ENCODE measurements at places on chromosomes 11 and 22. TPM values are rescaled to one million over a fixed set of nuclear protein-coding genes. Genes with fewer than 3 reads are reported as not detected.

The GGTLC3 gene
- not detected for total RNA-seq

The MYRF gene
- 0.17 TPM for total RNA-seq

The TRIM48 gene
- not detected for total RNA-seq

The AMOTL1 gene
- 63.7 TPM for total RNA-seq

The TMEM121B gene
- total RNA-seq = under 0.01 TPM

The PAAF1 gene
- 9.2 TPM for total RNA-seq

The MIF gene
- total RNA-seq = 168 TPM

The SCUBE2 gene
- 1.8 TPM for total RNA-seq

The MS4A4A gene
- not detected for total RNA-seq

The USH1C gene
- total RNA-seq = not detected

The GSTT2B gene
- 9.9 TPM for total RNA-seq

The LDLRAD3 gene
- total RNA-seq = 4.9 TPM

The TENM4 gene
- 48.4 TPM for total RNA-seq

The PTPRJ gene
- 3.9 TPM for total RNA-seq

The OVOL1 gene
- not detected for total RNA-seq

The HMOX1 gene
- total RNA-seq = 243 TPM

The CDC42EP1 gene
- 11.8 TPM for total RNA-seq

The AHNAK gene
- 396 TPM for total RNA-seq

The HEPN1 gene
- total RNA-seq = not detected

The IGSF9B gene
- total RNA-seq = 0.26 TPM

The UBQLN3 gene
- total RNA-seq = not detected

The DCHS1 gene
- 11.0 TPM for total RNA-seq

The MAPK8IP2 gene
- total RNA-seq = 0.26 TPM

The MS4A14 gene
- not detected for total RNA-seq

The C22orf42 gene
- total RNA-seq = not detected

The ABTB2 gene
- 5.8 TPM for total RNA-seq

The PATE4 gene
- total RNA-seq = not detected

The CDHR5 gene
- not detected for total RNA-seq
